Esophagus squamous epithelium (tissue), 5 donors: ENCODE measurements at places on chromosomes 16 and 17.

DNA sequence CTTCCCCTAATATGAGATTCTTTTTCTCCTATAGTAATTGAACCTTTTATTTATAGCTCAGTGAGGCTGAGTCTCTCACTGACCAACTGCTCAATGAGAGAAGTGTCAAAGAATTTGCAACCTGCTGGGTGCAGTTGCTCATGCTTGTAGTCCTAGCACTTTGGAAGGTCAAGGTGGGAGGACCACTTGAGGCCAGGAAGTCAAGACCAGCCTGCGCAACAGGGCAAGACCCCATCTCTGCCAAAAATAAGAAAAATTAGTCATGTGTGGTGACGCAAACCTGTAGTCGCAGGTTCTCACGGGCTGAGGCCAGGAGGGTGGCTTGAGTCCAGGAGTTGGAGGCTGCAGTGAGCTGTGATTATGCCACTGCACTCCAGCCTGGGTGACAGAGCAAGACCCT, 30.9 kb upstream of the CRYBA1 start:
- DNase-seq, result no peak

- no peak for DNase-seq
These were observed 11.7 kb downstream of the ZNHIT3 start for GRCh38 chr17:36498155-36498554.

DNA sequence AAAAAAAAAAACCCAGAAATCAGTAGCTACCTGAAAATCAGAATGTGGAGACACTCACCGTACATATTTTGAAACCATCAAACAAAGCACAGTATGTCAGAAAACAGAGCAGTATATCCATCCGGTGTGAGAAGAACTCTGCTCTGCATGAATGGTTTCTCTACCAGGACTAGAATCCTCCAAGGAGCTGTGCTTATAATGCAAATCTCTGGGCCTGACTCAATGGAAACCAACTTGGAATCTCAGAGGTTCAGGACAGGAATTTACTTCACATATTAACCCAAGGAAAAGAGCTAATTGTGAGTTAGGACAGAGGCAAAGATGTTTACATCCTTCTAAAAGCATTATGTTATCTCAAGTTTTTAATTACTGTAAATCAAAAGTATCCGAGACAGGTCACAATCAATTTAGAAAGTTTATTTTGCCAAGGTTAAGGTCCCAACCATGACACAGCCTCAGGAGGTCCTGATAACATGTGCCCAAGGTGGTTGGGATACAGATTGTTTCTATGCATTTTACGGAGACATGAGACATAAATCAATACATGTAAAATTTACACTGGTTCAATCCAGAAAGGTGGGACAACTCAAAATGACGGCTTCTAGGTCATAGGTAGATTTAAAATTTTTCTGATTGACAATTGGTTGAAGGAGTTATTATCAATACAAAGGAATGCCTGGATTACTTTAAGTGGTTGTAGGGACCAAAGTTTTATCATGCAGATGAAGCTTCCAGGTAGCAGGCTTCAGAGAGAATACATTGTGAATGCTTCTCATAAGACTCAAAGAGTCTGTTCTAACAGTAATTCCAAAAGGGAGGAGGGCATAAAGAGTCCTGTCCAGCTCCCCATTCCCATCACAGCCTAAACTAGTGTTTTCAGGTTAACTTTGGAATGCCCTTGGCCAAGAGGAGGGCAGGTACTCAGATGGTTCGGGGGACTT, 164.1 kb downstream of the CDH8 start:
- DNase-seq, result no peak

DNA sequence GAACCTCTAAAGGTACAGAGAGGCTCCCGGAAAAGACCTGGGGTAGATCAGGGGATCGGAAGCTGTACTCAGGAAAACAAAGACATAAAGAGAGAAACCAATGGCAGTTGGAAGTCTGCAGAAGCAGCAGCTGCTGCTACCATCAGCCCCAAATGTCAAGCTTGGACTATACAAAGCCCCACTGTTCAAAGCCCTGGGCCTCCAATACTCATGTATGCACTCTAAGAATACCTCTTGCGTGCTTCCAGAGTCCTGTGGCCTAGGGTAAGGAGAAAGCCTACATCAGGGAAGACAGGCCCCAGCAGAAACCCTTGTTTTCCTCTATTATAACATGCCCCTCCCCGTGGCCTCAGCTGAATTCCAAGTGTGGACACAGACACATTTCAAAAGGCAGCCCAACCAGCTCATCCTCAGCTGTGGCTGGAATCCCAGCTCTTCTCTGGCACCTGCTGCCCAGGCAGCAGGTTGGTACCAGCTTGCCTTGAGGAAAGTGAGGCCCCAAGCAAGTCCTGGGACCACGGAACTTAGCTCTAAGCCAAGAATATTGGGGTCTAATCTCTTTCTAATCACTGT, 19.3 kb upstream of the MTMR4 start:
- DNase-seq, result no peak

GRCh38 chr16:56576585-56577299, 11.9 kb downstream of the MT4 start:
- DNase-seq, result peak; percentile 6

DNA sequence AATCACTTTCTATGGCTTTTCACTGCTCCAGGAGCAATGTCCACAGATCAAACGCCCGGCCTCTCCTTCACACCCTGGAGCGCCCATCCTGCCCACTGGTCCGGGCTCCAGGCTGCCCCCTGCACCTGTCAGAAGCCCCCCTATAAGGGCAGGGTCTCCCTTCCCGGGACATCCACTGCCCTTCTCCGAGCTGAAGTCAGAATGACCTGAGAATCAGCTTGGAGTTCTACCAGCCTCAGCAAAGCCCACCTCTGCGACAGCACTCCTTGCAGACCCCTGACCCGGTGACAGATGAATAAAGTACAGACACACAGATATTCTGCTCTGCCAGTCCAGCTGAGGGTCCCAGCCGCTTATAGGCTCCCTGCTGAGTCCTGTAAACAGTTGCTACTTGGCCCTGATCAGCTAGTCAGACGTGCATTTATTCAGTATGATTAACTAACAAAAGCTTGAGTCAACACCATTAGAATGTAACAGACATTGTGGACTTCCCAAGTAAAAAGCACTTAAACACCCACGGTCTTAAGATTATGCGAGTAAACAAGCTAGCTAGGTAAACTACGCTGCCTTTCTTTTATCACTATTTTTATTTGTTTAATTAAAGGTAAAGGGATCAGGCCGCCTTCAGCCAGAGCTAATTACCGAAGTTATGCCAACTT, 4.8 kb downstream of the SLC7A5 start:
- DNase-seq, result no peak

- DNase-seq, result no peak
These were observed 172.5 kb downstream of the GRIN2A start for GRCh38 chr16:10009684-10010083.

GRCh38 chr17:74945543-74945942, 9.8 kb downstream of the OTOP3 start:
- DNase-seq, result no peak

DNA sequence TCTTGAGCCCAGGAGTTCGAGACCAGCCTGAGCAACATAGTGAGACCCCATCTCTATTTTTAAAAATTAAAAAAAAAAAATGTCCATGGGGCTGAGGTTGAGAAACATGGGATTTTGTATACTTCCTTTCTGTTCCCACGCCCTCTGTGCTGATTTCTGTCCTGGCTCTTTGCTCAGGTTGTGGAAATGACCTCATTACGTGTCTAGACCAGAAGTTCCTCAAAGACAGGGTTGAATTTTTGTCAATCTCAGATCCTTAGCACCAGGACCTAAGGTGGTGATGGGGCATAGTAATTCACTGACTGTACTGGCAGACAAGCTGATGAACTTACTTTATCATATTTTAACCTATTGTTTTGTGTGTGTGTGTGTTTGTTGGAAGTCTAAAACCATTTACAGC, 11.2 kb upstream of the HNF1B start:
- no peak for DNase-seq

- no peak for DNase-seq
These were observed 49.7 kb downstream of the TOX3 start for GRCh38 chr16:52497067-52497816.

DNA sequence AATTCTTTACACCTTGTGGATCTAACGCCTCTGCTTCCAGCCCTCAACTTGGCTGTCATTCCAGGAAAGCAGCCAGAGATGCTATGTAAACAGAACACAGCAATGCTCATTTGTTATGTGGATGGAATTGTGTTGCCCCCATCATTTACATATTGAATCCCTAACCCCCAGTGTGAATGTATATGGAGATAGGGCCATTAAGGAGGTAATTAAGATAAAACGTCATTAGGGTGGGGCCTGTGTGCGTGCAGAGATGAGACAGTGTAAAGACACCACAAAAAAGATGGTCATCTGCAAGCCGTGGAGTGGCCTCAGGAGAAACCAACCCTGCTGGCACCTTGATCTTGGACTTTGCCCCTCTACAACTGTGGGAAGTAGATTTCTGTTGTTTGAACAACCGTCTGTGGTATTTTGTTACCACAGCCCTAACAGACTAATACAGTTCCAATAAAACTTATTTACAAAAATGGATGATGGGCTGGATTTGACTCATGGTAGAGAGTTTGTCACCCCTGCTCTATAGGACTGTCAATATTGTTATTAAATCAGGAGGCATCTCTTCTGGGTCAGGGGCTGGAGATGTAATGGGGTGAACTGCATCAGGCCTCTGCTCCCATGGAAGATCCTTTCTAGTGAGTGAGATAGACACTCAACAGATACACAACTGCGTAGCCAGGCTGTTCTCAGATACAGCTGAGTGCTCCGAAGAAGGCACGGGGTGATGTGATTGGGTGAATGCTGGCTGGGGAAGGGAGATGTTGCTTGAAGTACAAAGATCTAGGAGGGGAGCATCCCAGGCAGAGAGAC, 339.0 kb downstream of the SNX29 start:
- no peak for DNase-seq

DNA sequence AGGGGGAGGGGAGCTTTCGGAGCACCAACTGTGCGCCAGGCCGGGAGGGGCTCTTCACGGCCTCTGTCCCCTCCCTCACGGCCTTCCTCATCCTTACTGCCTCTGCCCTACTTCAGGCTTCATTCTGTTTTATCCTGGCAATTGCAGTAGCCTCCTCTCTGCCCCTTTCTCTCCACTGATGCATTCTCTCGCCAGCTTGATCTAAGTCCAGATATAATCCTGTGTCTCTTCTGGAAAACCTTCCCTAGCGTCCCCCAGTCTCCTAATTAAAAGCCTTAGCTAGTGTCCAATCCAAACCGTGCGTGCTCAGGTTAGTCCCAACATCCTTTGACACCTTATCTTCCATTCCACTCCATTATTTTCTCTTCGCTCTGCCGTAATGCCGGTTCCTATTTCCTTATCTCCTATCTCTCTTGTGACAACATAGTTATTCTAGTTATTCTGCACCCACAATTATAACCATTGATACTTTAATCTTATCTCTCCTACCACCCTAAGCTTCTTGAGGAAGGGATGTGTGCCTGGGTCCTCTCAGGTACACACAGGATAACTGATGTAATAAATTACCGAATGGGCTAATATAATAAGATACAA, 869 bp downstream of the ZNF48 start:
- DNase-seq, result no peak

DNA sequence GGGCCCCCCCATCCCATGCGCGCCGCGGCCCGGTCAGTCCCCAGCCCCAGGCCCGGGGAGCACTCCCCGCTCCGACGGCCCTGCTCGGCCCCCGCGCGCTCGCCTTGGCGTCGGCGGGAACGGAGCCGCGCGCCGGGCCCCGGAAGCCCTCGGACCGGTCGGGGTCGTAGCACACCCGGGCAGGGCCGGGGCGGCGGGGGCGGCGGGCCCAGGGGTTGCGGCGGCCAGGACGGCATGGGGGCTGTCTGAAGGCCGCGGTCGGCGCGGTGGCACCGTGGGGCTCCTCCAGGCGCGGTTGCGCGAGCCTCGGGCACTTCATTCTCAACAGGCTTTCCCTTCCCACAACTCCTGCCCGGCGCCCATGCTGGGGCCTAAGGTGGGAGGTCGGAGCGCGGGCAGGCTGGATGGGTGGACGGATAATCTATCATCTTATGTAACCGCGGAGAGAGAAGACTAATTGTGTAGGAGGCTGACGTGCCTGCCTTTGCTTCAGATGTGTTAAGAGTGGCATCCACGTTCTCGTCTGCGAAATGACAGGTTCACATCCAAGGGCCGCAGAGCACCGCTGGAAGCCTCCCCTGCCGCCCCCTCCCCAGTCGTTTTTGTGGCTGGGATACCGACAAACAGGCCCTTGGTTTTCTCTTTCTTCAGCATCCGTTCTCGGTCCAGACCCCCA, 708 bp downstream of the BAIAP2 start:
- DNase-seq, result no peak

GRCh38 chr16:77113835-77114234, 77.2 kb upstream of the MON1B start:
- no peak for DNase-seq

DNA sequence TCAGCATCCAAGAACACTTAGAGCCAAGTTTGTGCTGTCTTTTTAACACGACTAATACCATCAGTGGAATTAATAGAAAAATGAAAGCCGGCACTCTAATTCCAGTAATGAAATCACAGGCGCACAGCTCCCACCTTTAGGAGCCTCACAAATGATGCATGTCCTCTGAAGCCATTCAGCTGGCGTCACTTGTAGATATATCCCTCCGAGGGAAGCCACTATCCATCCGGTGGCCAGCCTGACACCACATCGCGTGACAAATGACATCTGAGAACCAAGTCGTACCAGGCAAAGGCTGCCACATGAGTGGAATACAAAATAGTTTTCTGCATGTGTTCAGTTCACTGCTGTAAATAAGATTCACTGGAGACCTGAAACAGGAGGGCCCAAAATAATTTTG, 205.6 kb downstream of the GRIN2A start:
- no peak for DNase-seq

GRCh38 chr16:29806641-29807425, 504 bp downstream of the MAZ start:
- no peak for DNase-seq

DNA sequence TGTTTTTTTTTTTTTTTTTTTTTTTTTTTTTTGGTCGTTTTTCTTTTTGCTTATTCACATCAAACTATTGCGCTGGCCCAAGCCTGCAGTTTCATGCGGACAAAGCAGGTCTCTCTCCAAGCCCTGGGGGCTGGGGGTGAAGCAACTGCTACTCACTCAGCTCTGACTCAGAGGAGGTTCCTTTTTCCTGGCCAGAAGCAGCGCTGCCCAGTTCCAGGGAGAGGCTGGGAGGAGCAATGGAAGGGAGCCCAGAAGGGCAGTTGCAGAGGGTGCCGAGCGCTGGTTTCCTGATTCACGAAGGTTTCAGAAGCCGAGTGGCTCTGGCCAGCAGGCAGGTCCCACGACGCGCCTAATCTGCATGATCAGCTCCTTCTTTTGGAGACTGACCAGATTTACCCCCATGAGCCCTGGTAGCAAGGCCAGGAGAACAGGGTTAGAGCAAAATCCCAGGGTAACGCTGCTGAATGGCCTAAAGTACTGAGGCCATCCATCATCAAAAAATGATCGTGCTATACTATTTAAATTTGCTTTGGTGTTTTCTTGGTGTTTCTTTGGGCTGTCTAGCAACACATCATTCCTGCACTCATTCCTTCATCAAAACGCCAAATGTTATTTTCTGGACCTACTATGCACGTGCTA, 144.7 kb upstream of the SOX9 start:
- DNase-seq, result no peak

DNA sequence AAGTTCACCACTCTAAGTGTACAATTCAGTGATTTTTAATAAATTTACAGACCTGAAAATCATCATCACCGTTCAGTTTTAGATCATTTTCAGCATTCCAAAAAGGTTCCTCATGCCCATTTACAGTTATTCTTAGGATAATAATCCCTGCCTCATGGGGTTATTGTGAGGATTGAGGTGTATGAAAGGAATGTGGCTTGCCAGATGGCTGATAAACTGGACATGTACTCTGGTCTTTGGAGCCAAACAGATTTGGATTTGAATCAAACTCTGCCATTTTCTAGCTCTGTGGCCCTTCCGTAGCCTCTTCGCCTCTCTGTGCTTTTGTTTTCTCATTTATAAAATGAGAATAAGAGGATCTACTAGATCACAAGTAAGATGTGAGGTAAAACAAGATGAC, 53.9 kb upstream of the GPRC5B start:
- DNase-seq, result no peak
